Activated naive CD4-positive, alpha-beta T cell treated with anti-CD3 and anti-CD28 coated beads, Interleukin-2, amount 50 U/mL, for 72 hours (primary cell): ENCODE measurements at places on chromosomes 7 and 10. TPM values are rescaled to one million over a fixed set of nuclear protein-coding genes. Genes with fewer than 3 reads are reported as not detected.

The VAX1 gene
- not detected for total RNA-seq

The SRGN gene
- total RNA-seq: 150 TPM

The PLPP4 gene
- total RNA-seq: not detected

The GIMAP1 gene
- 3.1 TPM for total RNA-seq

The GPRIN2 gene
- total RNA-seq: not detected

The OGDHL gene
- total RNA-seq: 0.14 TPM

The SVIL gene
- total RNA-seq: 12.4 TPM

The JCAD gene
- 0.02 TPM for total RNA-seq

The RGR gene
- not detected for total RNA-seq

The SH2D4B gene
- not detected for total RNA-seq

The CTAGE6 gene
- 3.1 TPM for total RNA-seq

The ENTPD1 gene
- 1.4 TPM for total RNA-seq

The WEE2 gene
- not detected for total RNA-seq

The POU6F2 gene
- 0.16 TPM for total RNA-seq

The TAC1 gene
- total RNA-seq: 0.41 TPM

The MKRN1 gene
- 63.6 TPM for total RNA-seq

The PLEKHS1 gene
- not detected for total RNA-seq

The PAPOLB gene
- not detected for total RNA-seq

The HOXA3 gene
- total RNA-seq: not detected

The DRGX gene
- not detected for total RNA-seq

The CYP3A4 gene
- total RNA-seq: 0.14 TPM

The TAS2R41 gene
- total RNA-seq: not detected
